ENCODE measurements at places on chromosomes 4 and X.
A peak's percentile ranks its signal among the peaks of the same experiment; 100 is the strongest.

- DNase-seq: no peak
These were observed 109.0 kb downstream of the ANXA3 start for GRCh38 chr4:78660559-78660958.

DNA sequence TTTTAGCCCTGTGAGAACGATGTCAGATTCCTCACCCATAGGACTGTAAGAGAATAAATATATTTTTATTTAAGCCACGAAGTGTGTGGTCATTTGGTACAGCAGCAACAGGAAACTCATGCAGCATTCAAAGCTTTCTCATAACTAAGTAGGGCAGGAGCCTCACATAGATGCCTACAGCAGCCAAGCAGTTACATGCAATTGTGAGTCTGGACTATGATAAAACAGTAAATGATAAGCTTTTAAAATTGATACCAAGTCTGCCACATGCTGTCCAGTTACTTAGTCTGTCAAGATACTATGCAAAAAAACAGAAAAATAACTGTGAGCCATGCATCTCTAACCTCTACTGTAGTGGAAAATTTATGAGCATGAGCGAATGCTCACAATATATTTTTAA, 359.6 kb downstream of the HS3ST1 start:
- no peak for DNase-seq

GRCh38 chr4:19675172-19675811, 576.4 kb upstream of the SLIT2 start:
- DNase-seq: no peak

DNA sequence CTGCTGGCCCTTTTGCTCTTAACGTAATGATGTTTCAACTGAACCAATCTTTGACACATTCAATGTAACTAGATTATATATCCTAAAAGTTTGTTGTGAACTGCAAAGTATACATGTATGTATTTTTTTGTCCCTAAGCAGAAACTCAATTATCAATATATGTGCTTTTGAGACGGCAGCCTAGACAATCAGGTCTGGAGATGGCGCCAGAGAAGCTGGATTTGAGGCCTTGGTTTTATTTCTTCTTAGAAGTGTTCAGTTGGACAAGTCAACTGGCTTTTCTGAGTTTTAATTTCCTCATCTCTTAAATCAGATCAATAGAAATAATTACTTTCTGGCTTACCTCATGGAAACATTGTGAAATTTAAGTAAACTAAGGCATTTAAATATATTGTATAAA, 62.5 kb downstream of the DCAF8L1 start:
- DNase-seq: no peak

GRCh38 chr4:1512738-1513660, 106.8 kb upstream of the NKX1-1 start:
- DNase-seq: no peak

DNA sequence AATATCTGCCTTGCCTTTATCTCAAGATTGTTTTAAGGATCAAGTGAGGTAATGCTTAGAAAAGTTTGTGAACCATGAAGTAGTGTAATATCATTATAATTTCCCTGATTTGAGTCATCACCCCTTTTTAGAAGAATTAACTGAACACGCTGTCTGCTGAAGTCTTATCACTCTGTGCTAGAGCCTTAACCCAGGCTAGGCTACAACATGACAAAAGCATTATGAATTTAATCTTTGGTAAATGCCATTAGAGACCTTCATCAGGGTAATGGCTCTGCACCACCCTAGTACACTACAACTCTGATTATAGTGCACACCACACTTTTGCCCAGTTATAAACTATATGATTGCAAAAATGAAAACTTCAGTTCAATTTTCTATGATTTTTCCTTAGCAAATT, 118.3 kb downstream of the ADGRL3 start:
- no peak for DNase-seq

DNA sequence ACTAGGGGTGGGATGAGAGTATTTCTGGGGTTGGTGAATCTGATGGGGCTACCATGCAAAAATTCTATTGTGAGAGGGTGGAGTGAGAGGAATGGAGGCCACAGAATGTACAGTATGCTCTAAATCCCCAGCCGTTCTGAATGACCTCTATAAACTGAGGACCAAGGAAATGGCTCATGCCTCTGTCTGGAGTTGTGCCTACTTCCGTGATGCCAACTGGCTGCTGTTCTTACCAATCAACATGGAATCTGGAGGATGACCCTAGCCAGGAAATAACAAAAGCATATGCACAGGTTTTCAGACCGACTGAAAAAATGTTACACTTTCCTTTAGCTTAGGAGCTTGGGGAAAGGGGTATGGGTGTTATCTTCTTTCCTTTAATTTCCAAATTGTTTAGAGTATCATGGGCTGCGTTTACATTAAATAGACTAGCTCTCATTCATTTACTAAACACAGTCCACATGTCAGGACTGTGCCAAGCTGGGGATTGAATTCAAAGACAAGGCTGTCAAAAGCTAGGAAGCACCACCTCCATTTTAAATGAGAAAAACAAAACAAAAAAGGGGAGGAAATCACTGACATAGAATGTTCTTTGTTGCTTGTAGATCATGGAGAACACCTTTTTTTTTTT, 20.2 kb upstream of the CCKAR start:
- no peak for DNase-seq

- DNase-seq: no peak
These were observed 24.3 kb downstream of the TBCK start for GRCh38 chr4:106291678-106292077.

DNA sequence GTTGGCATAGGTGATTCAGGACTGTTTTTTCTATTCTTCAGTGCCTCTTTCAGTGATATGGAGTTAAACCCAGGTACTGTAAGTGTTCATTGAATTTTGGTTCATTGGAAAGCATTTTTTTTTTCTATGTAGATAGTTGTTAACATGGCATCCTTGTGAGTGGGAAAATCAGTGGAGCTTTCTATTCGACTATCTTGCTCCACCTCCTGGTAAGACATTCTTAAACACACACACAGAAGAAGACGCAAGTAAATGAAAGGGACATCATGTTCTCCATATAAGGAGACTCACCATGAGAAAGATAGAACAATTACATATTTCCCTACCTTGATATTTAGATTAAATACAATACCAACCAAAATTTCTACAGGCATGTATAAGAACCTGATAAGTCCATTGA, 598.5 kb upstream of the SPANXN1 start:
- DNase-seq: no peak

- DNase-seq: no peak
These were observed 16.7 kb upstream of the AREG start for GRCh38 chr4:74428276-74428675.

DNA sequence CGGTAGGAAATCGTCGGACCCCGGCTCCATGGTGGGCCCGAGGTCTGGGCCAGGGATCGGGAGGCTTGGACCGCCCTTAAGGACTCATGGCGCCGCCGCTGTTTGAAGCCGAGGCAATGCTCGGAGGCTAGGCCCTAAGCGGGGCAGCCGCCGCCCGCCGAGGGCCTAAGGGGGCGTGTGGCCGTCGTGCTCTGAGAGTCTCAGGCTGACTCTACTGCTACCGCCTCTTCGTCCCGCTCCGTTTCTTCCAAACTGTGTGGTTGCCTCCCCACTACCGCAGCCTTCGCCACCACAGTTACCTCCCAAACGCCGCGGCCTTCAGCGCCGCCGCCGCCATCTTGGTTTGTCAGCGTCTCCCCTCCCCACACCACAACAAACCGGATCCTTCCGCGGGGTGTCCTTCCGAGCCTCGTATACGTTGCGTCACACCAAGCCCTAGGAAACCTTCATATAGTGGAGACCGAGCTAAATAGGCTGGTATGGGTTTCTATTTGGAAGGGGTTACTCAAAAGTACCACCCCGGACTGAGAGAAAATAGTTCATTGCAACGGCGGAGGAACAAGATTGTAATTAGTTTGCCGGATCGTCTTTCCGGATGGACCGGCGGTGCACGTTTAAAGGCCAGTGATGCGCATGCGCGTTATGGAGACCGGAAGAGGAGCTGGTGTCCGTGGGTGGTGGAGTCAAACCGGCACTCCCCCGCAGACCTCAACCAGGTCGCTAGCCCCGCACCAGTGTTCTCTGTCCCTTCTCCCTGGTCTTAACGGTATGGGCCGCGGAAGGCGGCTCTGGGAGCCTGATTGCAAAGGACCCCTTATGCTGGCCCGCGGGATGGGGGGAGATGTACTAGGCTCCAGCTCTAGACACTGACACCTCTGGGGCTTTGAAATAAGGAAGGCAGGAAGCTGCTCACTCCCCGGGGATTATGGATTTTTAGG, at the start of gene KDM5C:
KDM5C (minus strand) TSS at position 348 of the 938 bp plus-strand sequence; CDS start at position 30, 318 bp downstream.
- DNase-seq: peak; percentile 88

DNA sequence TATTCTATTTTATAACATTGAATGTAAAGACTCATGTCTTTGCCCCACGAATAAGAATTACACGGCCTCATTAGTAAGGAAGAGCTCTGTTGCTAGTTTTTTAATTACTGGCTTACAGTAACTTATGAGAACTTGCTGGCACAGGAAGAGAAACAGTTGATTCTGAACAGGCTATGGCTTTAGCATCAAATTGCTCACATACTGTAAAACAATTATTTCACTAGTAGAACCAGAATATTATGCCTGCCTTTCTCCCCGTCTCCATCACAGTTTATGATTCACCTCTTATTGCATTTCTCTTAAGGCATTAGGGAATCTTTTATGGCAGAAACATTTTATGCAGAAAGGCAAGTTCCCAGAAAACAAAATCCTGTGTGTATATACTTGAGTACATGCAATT, 126.1 kb downstream of the SPRY1 start:
- no peak for DNase-seq

- no peak for DNase-seq
These were observed 35.8 kb downstream of the CPEB2 start for GRCh38 chr4:15037923-15038541.

- no peak for DNase-seq
These were observed 4.2 kb upstream of the NYX start for GRCh38 chrX:41442824-41443550.

DNA sequence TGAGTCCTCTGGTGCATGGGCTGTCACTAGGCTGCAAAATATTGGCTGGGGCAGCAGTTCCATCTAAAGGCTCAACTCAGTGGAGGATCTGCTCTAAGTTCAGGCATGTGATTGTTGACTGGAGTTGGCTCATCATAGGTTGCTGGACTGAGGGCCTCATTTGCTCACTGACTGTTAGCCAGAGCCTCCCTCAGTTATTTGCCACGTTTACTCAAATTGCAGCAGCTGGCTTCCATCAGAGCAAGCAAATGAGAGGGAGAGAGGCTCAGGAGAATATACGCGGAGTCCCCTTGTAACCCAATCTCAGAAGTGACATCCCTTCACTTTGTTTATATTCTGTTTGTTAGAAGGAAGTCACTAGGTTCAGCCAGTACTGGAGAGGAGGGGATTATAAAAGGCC, 54.1 kb downstream of the BMP3 start:
- DNase-seq: no peak

GRCh38 chr4:113996599-113997177, 17.2 kb upstream of the ARSJ start:
- no peak for DNase-seq

DNA sequence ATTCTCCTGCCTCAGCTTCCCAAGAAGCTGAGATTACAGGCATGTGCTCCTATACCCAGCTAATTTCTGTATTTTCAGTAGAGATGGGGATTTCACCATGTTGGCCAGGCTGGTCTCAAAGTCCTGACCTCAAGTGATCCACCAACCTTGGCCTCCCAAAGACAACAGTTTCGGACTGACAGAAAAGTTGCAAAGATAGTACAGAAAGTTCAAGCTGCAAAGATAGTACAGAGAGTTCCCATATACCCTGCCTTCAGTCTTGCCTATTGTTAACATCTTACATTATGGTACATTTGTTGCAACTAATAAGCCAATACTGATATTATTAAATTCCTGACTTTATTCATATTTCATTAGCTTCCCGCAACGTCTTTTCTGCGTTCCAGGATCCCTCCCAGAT, 65.8 kb downstream of the SUPT20HL2 start:
- no peak for DNase-seq

GRCh38 chrX:136262243-136262642, 11.0 kb upstream of the MAP7D3 start:
- DNase-seq: no peak

DNA sequence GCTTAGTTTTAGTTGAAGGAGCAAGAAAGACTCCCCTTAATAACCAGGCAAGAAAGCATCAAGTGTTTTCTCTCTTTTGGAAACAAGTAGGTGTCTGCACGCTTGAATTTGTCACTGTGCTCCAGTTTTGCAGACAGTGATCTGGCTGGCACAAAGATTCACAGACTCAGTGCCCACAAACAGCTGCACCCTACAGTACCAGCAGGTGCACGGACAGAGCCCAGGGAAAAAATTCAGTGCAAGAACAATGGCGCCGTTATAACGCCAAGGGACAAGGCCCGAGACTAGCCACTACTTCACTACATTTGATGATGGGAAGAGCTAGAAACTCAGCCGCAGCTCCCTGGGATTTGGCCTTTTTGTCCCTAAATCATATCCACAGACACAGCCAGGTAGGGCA, 56.0 kb downstream of the ZNF827 start:
- DNase-seq: no peak

DNA sequence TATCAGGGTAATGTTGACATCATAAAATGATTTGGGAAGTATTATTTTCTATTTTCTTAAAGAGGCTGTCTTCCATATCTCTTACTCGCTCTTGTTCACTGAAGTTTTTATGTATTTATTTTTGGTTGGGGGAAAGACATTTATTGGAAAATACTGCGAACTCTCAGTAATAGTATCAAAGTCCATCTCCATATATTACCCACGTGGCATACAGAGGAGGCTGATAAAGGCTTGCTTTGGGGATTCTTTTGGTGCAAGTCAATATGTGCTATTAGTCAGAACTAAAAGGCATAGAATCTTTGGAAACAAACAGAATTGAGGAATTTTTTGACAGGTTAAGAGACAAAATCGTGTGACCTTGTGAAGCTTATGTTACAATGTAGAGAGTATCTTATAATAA, 101.3 kb downstream of the NYX start:
- DNase-seq: no peak

DNA sequence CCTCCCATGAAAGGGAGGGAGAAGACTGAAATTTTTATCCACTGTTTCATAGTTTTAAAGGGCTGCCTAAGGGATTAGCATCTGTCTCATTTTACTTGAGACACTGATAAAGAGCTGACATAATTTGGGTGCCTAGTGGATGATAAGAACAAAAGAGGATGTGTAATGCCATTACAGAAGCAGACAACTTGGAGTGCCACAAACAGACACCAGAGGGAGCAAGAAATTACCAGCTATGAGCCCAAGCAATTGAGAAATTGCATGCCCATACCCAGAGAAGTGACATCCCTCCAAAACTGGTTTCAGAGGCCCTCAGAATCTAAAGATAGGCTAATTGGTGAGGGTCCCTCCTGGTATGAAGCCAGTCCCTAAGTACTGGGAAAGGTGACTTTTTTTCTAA, 38.5 kb upstream of the POU3F4 start:
- no peak for DNase-seq

GRCh38 chr4:4663028-4663427, 121.2 kb upstream of the STX18 start:
- no peak for DNase-seq

Measured in amniotic stem cell (primary cell).